Right atrium auricular region (tissue), 2 donors: ENCODE measurements at places on chromosomes 1 and 21. TPM values are rescaled to one million over a fixed set of nuclear protein-coding genes. Genes with fewer than 3 reads are reported as not detected.

DNA sequence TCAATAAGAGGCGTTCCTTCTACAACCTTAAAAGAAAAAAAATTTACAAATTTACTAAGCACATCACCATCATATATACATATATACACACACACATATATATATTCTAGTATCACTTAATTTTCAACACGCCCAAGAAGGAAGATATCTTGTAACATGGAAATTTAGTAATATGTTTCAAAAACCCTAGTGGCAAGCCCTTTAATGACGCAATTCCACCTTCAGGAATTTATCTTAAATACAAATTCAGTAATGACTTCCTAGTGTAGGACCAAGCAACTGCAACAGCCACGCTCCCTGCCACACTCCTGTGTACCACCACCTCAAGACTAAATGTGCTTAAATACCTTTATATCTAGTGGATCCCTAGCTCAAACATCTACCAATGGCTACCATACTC is 12.5 kb downstream of the LBR start:
- no peak for DNase-seq

DNA sequence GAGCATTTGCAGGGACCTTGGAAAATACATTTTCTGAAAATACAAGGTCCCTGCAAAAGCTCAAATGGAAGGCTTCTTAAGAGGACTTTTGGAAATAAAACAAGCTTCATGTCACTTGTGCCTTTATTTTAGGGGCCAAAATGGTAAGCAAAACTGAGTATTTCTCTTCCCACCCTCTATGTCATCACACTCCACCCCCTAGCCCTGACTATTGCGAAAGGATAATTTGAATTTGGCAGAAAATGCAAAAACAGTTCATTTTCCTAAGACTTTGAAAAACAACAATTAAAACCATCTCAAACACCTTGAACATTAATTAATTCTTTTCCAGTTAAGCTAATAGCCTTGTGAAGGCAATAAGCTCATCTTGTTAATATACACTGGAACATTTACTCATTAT is 201.7 kb downstream of the TM2D1 start:
- DNase-seq, result no peak

Gene TSPAN2
- total RNA-seq, result 11.1 TPM

DNA sequence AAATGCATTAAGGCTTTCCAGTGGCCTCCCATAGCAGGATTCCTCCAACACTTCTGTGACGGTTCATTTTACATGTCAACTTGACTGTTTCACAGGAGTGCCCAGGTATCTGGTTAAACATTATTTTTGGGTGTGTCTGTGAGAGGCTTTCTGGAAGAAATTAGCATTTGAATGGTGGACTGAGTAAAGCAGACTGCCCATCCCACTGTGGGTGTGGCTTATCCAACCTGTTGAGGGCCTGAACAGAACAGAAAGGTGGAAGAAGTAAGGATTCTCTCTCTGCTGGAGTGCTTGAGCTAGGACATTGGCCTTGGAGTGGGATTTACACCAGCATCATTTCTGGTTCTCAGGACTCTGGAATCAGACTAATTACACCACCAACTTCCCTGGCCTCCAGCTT is 85.6 kb downstream of the RGS7 start:
- no peak for DNase-seq

- DNase-seq, result no peak
These were observed 358.0 kb upstream of the BRINP3 start for GRCh38 chr1:190835658-190836057.

DNA sequence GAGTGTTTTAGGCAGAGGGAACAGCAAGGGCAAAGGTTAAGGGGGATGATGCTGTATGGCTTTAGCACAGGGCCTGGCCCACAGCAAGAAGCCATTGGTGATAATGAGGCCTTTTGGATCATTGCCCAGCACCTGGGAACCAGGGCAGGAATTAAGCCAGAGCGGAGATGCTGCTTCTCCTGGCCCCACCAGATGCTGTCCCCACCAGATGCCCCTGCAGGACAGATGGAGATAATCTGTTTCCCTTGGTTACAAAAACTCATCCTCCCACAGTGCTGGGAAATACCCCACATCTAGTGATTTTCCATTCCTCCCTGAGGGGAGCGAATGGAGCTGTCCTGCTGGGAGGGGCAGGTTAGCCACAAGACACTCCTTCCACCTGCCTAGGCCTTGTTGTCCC is 18.8 kb downstream of the OPRD1 start:
- DNase-seq, result no peak

DNA sequence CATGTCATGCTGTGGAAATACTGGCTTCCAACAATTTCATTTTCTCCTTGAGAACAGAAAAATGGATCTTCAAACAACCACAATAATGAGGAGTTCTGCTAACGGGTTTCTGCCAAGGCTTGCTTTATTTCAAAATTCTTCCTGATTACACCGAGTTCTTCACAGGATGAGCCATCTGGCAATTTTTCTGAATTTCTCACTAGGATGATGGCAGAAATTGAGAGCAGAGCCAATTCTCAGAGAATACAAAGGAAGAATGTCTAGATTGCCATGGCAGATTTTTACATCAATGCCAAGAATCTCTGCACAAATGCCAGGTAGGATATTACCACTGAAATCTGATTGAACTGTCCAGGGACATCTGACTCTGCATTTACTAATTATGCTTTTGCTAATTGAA is 619.0 kb upstream of the CHRM3 start:
- no peak for DNase-seq

GRCh38 chr1:67618285-67619018 is 66.5 kb upstream of the GADD45A start:
- DNase-seq, result peak; percentile 75

GRCh38 chr1:29626066-29626465 is 389.7 kb downstream of the PTPRU start:
- peak; percentile 34 for DNase-seq

GRCh38 chr1:218459878-218460711 is 115.0 kb downstream of the TGFB2 start:
- no peak for DNase-seq

DNA sequence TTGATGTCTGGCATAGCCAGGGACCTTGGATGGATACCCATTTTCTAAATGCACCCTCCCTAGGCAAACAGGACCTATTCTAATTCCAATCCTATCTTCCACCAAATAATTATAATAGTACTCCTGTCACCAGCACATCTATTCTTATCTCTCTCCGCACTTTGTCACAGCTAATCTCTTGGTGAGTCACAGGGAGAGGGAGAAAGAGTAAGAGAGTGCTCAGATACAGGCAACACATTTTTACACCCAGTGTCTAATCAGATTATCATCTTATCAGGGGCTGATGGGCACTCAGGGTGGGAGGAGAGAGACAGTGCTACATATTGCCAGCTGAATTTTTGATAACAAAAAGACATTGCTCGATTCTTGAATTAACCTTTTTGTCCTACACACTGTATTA is 275.0 kb upstream of the BEND5 start:
- DNase-seq, result no peak

- DNase-seq, result no peak
These were observed 12.3 kb downstream of the CHIT1 start for GRCh38 chr1:203217139-203217655.

DNA sequence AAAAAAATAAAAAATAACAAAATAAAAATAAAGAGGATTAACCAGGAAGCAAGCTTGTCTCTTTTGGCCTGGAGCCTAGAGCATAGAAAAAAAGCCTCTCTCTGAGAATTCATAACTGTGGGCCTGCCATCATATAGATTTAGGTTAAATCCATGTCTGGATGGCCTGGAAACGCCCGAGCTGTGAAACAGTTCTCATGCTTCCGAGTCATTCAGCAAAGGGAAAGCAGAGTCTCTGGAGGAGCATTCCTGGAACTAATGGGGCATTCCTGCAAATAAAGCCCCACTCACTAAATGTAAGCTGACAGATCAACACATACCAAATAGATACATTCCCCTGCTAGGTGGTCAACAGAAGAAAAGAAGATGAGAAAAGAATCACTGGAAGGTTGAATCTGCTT is 75.8 kb upstream of the GNG4 start:
- DNase-seq, result no peak

- no peak for DNase-seq
These were observed 2.9 kb downstream of the C1QA start for GRCh38 chr1:22639286-22639685.

GRCh38 chr1:51070011-51070410 is 32.0 kb upstream of the C1orf185 start:
- no peak for DNase-seq

GRCh38 chr1:157103268-157103667 is 3.7 kb upstream of the ETV3L start:
- DNase-seq, result no peak

DNA sequence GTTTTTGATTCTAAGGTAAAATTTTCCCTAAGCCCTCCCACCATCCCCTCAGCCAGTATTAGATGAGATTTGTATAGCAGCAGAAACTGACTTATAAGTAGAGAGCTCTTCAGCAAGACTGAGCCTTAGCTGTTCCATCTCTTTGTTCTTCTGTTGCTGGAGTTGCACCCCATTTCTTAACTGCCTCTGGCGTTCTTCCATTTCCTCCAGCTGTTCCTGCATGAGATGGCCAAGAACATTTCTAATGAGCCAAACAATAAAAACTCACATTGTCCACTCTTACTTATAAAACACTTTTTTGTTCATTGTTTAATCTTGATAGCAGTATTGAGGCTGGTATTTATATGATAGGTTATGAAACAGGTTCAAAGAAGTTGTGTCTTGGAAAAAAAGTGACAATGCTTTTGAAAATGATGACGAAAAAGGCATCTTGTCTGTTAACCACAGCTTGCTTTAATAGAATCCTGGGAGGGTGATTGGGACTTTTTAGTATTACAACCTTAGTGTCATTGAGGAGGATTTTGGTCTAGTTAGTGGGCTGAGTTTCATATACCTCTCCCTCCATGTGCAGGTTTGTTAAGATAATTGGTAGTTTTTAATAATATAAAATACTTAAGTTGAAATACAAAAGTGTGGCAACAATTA is 18.3 kb downstream of the SYNC start:
- DNase-seq, result no peak

GRCh38 chr1:3673381-3674099 is 21.2 kb downstream of the TP73 start:
- no peak for DNase-seq

DNA sequence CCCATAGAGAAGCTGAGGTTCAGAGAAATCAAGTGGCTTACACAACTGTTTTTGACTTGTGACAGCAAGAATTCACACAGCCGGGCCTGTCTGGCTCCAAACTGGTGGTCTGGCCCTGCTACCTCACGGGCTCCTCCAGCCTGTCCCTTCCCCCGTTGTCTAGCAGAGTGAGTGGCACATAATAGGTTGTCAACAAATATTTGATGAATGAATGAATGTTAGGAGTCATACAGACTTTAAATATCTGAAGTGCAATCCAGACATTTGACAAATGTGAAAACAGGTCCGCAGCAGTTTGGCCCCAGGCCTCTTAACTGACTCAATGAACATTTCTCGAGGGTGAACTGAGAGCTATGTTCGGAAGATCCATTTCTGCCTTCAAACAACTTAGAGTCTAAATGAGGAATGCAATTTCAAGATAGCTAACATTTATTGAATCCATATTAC is 1.1 kb upstream of the RHOC start:
- no peak for DNase-seq

Gene PRAMEF33
- not detected for total RNA-seq

GRCh38 chr1:227718932-227719331 is 16.2 kb downstream of the JMJD4 start:
- DNase-seq, result no peak

DNA sequence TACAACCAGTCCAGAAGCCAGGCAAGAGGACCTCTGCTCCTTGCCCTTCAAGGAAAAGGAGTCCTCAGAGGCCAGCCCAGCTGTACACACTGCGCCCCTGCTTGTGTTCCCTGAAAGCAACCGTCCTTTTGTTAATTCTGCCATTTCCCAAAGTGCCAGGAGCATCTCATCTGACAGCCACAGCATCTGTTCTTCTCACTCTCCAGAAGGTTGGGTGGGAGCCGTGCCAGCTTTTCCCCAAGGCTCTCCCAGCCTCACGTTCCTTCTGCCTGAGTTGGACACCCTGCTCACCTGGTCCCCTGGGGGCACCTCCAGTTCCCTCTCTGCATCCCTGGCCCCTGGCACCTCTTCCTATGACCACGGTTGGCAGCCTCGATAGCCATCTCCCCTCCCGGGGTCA is 10.5 kb upstream of the CNTN2 start:
- no peak for DNase-seq

GRCh38 chr1:208047975-208048374 is 137.1 kb upstream of the CD34 start:
- DNase-seq, result peak; percentile 76

DNA sequence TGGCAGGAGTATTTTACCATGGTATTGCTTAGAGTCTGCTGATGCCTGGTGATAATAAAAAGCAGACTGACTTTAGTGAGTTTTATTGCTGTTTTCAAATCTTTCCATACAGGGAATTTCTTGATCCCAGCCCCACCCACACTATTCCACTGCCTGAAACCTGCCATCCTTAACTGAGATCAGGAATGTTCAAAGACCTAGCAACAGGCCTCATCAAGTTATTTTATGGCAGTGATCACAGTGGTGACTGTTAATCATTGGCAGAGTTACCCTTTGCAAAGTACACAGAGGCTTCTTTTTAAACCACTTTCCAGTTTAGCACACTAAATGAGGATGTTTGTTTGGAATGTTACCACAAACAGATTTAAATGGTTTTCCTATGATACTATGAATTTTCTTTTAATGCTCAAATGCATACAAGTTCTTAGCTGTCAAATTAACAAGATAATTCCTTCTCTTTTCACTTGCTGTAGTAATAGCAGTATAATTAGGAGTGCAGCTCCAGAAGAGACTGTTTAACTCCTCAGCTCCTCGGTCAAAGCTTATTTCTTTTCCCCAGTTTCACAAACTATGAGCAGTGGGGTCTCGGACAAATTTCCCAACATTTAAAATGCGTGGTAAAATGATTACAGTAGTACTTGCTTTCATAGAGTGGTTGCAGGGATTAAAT is 69.9 kb upstream of the USP25 start:
- no peak for DNase-seq

Gene SYT11
- total RNA-seq, result 15.5 TPM

Gene KIAA1614
- total RNA-seq, result 11.0 TPM

DNA sequence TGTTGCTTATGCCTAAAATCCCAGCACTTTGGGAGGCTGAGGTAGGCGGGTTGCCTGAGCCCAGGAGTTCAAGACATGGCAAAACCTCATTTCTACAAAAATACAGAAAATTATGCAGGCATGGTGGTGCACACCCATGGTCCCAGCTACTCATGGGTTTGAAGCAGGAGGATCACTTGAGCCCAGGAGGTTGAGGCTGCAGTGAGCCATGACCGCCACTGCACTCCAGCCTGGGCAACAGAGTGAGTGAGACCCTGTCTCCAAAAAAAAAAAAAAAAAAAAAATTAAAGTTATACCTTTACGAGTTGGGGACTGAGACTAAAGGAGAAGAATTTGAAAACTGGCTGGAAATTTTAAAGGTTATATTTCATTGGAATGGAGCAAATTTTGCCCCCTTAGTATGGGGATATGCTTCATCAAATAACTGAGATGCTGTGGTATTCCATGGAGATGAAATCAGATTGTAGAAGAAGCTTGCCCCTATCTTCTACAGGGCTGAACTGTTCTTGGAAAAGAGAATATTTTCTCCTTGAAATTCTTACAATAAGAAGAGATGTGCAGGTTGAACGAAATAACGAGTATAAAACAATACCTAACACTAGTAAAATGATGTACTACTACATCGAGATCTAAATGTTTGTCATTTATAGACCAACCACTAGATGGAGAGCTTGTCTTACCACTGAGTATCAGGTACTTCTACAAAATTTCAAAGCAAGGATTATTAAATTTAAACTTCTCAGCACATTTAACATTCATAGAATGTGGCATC is 34.9 kb upstream of the SCYL3 start:
- no peak for DNase-seq
